Stimulated activated naive CD4-positive, alpha-beta T cell (primary cell): ENCODE measurements at places on chromosomes 1 and 21.

GRCh38 chr1:75308365-75308764 lies 174.2 kb downstream of the LHX8 start:
- no peak for DNase-seq

- no peak for DNase-seq
Observed at GRCh38 chr1:11157394-11157793, 31.8 kb upstream of the ANGPTL7 start.

GRCh38 chr1:47235241-47235681 lies 3.2 kb upstream of the TAL1 start:
- DNase-seq = no peak

- DNase-seq = no peak
Observed at GRCh38 chr1:155983191-155984024, 5.1 kb upstream of the ARHGEF2 start.

DNA sequence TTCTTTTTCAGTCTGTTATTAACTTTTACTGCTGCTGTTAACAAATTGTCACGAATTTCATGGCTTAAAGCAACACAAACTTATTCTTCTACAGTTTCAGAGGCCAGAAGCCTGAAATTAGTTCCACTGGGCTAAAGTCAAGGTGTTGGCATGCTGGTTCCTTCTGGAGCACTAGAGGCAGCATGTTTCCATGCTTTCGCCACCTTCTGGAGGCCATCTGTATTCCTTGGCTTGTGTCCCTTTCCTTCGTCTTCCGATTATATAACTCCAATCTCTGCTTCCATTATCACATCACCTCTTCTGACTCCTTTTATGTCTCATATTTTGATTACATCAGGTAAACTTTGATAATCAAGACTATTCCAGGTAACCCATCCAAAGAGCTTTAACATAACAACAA lies 1742.1 kb downstream of the BRINP3 start:
- DNase-seq = no peak

DNA sequence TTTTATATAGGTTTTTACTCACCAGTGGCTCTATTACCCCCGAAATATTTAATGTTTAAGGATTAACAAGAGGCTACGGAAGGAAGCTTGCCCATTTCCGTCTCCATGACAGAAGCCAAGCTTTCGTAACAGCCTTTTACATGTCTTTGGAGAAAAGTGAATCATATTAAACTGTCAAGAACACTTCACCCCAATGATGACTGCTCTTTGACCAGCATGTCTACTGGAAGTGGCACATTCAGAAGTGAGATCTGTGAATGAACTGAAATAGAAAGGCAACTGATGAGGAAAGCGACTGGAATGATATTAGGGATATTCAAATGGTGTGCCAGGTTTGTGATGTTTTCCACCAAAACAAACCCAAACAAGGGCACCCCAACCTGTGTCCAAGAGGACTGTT lies 8.5 kb upstream of the PRDM15 start:
- no peak for DNase-seq

DNA sequence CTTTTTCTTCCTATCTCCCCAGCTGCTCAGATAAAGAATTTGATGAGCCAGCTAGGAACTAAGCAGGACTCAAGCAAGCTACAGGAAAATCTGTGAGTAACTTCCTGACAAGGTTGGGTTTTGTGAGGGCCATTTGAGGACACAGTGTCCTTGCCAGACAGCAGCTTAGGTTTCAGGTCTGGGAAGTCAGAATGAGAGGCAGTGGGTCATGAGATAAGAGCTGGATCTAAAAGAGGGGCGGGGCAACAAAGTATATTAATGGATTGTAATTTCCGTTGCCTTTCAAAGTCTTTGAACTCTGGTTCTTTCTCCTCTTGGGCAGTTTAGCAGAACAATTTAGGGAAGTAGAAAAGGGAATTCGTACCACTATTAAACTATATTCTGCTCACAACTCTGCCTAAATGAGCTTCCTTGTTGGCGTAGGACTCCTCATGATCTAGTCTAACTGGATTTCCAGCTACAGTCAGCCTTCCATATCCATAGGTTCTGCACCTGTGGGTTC lies 16.6 kb downstream of the STX12 start:
- DNase-seq = no peak

GRCh38 chr1:54564312-54565112 lies 16.5 kb downstream of the ACOT11 start:
- DNase-seq = no peak

DNA sequence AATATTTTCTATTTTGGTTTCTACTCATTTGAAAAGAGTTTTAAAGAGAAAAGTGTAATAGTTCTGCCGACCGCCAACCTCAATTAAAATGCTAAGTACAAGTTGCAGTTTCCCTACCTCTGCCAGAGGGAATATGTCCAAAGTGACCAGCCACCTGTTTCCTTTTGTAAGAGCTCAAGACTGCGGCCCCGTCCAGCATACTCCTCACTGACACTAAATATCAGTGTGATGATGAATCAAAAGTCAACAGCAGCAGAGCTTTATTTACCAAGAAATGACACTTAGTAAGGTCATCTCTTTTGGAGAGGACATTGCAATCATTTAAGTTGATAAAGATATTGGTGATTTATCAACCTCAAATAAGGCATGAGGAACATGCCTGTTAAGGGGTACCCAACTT lies 57.4 kb upstream of the NRIP1 start:
- DNase-seq = no peak

DNA sequence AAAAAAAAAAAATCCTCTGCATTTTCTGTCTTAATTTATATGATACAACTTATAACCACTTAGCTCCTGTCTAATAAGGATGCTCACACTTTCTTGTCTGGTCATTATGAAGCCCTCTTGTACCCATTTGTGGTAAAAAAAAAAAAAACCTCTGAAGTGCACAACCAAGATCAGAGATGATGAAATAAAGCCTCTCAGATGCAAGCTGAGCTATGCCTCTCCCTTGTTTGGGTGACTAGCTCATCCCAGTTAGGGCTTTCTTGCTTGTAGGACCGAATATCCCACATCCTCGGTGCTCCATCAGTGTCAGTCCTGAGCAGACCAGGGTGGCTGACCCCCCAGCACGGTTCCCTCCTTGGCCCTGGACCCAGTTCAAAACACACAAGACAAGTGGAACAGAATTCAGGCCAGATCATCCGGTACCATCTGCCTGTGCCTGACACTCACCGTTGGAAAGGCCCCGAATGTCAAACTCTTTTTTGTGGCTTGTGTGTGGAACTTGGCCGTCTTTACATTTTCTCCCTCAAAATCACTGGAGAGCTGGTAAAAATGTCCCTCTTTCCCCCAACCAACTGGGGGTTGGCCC lies 6.3 kb upstream of the SELENON start:
- no peak for DNase-seq

DNA sequence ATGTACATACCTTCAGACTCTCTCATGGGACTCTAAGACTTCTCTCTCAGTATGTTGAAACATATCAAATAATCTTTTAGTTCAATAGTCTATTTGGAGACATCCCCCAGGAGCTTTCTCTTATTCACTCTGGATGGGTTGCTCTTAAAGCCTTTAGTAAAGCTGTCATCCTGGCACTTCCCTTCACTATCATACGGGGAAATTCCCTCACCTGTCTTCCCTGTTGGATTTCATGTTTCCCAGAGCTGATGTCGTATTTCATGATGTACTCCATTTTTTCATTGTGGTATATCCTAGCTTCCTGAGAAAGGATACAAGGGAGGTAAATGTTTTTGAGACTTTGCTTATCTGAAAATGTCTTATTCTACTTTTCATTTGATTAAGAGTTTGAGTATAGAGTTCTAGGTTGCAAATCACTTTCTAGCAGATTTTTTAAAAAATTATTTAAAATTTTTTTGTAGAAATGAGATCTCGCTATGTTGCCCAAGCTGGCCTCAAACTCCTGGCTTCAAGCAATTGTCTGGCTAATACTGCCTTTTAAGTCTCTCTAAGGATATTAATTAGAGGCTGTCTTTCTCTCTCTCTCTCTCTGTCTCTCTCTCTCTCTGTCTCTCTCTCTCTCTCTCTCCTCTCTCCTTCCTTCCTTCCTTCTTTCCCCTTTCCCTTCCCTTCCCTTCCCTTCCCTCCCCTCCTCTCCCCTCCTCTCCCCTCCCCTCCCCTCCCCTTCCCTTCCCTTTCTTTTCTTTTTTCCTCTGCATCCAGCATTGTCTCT lies 17.0 kb upstream of the MACF1 start:
- no peak for DNase-seq

DNA sequence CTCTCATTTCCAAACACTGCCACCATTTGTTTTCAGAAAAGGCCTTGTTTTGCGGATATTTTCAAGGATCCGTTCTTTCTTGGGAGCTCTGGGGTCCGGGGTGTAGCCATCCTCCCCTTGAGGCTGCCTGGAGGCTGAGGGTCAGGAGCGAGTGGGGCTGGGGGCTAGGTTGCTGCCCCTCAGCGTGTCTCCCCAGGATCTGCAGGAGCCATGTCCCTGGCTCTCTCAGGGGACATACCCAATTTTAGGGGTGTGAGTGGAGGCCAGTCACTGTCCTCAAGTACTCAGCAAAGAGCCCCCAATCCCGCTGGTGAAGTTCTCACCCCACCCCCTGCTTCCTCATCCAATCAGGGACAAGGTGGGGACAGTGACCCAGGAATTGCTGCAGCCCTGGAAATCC lies 15.0 kb upstream of the PRDM16 start:
- no peak for DNase-seq
